Bronchus fibroblast of lung (primary cell): ENCODE measurements at places on chromosomes 6 and 20. TPM values are rescaled to one million over a fixed set of nuclear protein-coding genes. Genes with fewer than 3 reads are reported as not detected.

Gene ARFRP1
- total RNA-seq = 36.8 and 41.2 TPM in 2 replicates

Gene GTSF1L
- not detected in 2 replicates for total RNA-seq

Gene ANKRD66
- total RNA-seq = not detected in 2 replicates

Gene GRIK2
- total RNA-seq = 0.15 and 0.17 TPM in 2 replicates

Gene TAGAP
- not detected in 2 replicates for total RNA-seq

Gene SLC22A7
- total RNA-seq = not detected in 2 replicates

Gene TRIM10
- not detected in 2 replicates for total RNA-seq

Gene PRKN
- total RNA-seq = 0.89 and 2.9 TPM in 2 replicates

Gene KCNS1
- total RNA-seq = 0.30 and 0.34 TPM in 2 replicates
